ENCODE measurements at places on chromosomes 12 and 14.

DNA sequence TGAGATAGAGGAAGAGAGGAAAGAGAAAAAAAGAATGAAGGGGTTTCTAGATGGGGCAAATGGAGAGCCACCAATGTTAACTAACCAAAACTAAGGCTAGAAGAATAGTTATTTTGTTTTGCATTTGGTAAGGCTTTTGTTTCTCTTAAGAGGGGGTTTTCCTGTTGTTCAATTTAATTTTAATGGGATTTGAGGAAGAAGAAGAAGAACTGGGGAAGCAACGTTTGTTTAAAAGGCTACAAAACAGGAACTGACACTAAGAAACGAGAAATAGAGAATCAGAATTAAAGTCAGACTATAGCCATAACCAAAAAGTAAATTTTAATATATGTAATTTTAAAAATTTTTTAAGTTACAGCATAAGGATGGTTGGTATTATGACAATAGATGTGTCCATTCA lies 13.7 kb downstream of the TXNDC16 start:
- no peak for DNase-seq

DNA sequence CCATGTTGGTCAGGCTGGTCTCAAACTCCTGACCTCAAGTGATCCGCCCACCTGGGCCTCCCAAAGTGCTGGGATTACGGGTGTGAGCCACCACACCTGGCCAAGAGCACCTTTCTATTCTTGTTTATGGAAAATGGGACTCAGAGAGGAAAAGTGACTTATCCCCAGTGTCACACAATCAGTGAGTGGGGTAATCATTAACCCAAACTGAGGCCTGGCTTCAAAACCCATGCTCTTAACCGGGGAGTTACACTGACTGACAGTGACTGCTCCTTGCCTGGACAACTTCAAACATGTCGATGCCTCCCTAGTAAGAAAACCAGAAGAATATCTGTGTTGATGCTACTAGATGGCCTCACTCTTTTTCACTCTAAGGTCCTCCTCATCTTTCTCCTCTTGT lies 7.3 kb downstream of the CLEC7A start:
- no peak for DNase-seq

DNA sequence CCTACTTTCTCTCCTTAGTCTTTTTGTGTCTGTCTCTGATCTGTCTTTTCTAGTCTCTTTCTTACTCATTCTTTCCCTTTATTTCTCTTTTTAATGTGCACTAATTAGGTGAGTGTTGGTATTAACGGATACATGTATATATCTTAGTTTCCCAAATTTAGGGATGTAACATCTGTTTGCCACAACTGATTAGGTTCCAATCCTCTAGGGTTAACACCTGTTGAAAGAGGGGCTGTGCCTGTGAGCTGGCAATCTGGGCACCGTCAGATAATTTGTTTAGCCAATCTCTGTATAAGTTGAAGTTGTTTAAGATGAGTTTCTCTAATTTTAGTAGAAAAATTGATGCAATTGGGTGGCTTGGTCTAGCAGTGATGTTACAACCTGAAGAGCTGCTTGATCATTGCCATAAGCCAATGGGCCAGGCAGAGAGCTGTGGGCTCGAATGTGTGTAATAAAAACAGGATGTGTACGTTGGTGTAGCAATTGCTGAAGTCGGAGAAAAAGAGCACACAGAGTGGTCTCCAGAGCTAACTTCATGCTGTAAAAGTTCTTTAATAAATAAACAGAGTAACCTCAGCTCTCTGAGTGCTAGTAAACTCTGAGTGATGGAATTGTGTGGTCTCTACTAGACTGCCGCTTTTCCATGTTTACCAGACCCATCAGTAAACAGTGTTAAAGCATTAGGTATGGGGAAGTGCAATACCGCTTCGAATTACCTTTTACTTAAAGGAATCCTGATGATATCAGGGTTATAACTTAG lies 18.3 kb upstream of the LYZ start:
- DNase-seq: no peak

DNA sequence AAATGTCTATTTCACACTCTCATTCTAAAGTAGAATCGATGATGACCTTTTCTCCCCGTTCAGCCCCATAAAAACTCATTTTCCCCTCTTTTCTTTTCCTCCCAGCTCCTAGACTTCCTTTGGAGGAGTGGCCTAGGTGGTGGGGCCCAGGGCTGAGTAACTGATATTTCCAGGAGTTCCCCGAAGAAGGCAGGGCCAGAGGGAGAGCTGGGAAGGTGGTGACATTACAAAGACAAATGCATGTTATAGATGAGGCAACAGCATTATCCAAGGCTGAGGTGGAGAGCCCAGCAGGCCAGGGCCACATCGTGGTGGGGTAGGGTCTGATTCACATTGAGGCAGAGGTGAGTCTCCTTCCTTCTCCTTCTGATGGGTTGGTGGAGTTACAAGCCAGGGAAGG lies 22.2 kb upstream of the HDAC7 start:
- DNase-seq: no peak

DNA sequence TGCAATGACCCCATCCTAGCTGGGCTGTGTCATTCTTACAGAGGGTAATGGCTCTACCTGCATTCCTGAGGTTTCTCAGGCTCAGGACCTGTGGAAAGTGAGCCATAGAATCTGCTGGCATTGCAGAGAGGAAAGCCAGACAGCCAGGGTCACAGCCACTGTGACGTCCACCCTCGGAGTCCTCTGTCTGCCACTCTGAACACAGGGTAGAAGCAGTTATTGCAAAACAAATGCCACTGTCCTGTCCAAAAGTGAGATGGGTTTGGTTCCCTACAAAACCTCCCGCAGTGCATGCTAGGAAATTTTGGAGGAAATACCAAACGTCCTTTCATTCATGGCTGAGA lies 37.8 kb downstream of the TNFAIP2 start:
- DNase-seq: no peak

DNA sequence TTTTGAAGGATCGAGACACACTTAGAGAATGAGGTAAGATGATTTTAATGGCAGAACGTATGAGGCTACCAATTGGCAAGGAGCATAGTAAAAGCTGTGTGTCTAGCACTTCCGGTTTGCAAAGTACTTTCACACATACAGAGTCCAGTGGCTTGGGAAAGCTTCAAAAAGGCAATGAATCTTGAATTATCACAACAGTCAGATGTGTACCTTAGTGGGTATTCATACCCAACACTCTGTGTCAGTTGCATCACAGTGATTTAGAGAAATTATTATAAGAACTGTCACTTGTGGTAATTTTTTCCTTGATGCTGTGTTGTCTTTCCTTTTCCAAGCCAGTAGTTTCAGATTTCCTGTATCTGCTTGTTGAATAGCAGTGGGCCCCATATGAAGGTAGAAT lies 424.1 kb downstream of the PCNX1 start:
- no peak for DNase-seq

GRCh38 chr12:105226219-105226618 lies 9.8 kb downstream of the APPL2 start:
- no peak for DNase-seq

DNA sequence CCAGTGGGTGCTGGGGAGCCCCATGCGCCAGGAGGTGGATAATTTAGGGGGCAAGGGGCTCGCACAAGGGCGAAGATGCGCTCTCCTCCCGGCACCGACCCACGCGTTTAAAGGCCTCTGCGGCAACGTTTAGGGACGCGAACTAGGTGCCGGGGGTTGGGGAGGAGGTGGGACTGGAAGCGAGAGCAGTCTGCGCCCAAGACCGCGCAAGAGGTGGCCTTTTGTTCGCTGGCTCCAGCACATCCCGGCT lies 1.3 kb downstream of the SLC38A1 start:
- no peak for DNase-seq

DNA sequence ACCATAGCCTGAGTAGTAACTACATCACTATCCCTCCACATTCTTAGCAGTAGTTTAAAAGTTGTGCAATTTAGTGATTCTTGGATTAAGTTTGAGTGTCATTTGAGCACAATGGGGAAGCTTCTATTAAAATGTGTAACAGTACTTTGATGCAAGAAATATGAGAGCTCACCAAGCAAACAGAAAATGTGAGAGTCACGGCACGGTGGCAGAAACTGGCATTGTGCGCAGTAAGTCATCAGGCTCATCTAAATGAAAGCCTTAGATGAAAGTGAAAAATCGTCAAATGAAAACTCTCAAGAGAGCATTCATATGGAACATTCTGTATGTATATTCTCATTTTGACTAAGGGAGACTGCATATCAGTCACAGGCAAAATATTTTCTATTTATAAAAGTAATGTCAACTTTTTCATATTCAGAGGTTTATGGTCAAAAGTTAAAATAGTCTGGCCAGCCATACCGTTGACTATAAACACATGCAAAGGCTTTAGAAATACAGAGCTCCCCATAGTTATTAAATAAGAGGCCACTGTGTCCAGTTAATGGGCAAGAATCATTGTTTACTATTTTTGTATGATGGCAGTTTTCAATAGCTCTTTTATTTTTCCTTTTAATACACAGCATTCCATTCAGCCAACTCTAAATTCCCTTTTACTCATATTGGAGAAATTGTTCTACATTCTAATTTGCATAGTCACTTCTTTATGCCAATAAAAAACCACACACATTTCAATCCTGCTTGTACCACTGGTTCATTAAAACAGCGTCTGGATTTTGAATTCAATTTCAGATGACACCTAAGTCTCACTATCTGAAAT lies 167.9 kb downstream of the PRKD1 start:
- no peak for DNase-seq

GRCh38 chr14:103767336-103767894 lies 51.8 kb downstream of the ZFYVE21 start:
- no peak for DNase-seq

All from stimulated activated CD4-positive, alpha-beta T cell treated with anti-CD3 and anti-CD28 coated beads, Interleukin-12 subunit alpha, Interleukin-12 subunit beta, amount 100 ng/mL, for 24 hours (primary cell).